Activated naive CD4-positive, alpha-beta T cell treated with anti-CD3 and anti-CD28 coated beads, Interleukin-2, amount 50 U/mL, for 16 hours (primary cell): ENCODE measurements at places on chromosomes 6 and 20.

DNA sequence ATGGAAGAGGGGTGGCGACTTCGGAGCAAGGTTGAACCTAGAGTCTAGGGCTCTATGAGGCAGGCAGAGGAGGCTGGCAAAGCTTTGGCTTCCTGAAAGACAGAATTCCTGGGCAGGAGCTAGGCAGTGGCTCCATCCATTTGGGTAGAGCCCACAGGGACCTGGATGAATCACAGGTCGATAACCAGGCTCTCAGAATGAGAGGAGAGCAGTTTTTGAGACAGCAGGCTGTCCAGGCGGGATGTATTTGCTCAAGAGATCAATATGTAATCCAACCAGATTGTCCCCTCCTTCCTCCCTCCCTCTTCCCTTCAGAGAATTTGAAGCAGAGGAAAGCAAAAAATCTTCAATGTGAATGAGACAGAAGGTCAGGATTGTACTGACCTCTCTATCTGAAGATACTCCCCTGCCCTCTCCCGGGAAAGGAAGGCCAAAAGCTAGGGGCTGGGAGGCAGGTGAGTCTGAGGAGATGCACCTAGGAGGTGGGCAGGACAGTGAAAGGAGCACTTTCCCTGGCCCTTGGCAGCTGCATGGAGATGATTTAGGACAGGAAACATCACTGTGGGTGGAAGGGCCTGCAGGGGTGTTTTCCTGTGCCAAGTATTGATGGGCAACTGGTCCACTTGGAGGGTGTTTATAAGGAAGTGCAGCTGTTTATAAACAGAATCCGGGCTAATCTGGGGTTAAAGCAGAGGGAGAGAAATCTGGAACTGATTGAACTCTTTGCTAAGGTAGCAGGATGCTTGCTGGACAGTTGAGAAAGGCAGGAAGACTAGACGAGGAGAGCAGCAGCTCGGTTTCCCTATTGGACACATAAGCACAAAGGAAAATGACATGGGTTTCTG is 212.4 kb upstream of the LRFN2 start:
- DNase-seq: no peak

DNA sequence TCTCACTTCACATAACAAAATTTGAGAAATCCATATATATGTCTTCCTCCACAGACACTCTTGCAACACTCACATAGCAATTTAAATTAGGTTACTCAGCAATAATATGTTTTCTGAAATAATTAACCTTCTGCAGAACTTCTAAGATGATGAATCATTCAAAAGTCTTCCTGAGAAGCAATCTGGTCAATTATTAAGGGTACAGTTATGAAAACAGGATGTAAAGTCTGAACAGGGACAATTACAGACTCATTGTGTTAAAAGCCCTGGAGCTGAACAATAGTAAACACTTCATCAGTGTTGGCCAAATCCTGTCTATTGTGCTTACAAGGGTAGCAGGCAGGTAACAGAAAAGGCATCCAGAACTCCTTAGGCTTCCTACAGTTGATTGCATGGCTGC is 75.4 kb downstream of the FILIP1 start:
- DNase-seq: no peak

- no peak for DNase-seq
Observed at GRCh38 chr20:48728042-48728825, 99.6 kb downstream of the PREX1 start.

DNA sequence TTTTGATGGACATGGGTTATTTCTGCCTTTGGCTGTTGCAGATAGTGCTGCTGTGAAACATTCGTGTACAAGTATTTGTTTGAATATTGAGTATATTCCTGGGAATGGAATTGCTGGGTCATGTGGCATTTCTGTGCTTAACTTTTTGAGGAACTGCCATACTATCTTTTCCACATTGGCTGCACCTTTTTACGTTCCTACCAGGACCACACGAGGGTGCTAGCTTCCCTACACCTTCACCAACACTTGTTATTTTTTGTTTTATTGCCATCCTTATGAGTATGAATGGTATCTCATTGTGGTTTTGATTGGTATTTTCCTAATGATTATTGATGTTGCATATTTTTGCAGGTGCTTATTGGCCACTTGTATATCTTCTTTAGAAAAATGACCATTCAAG is 47.8 kb upstream of the PLCG1 start:
- no peak for DNase-seq

- no peak for DNase-seq
Observed at GRCh38 chr6:125149256-125150144, 4.1 kb upstream of the TPD52L1 start.

DNA sequence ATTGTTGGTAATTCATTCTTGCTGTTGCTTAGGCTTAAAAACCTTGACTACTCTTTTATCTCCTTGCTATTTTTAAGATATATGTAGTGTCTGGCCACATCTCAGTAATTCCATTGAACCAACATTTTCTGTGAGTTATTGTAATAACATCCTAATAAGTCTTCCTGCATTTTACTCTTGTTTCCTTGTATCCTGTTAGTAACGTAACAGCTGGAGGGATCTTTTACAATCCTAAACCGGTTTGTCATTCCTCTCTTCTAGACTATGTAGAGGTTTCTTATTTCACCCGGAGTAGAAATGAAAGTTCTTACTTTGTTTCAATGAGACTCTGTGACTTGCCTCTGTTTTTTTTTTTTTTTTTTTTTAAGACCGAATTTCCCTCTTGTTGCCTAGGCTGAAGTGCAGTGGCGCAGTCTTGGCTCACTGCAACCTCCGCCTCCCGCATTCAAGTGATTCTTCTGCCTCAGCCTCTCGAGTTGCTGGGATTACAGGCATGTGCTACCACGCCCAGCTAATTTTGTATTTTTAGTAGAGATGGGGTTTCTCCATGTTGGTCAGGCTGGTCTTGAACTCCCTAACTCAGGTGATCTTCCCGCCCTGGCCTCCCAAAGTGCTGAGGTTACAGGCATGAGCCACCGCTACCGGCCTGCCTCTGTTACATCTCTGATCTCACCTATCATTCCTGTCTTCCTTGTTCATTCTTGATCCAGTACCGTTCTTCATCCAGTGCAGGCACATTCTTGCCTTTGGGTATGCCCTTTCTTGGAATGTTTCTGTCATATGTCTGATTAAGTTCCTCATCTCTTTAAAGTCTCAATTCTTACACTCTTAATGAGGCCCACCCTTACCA is 44.7 kb downstream of the NCOA3 start:
- no peak for DNase-seq

- DNase-seq: no peak
Observed at GRCh38 chr6:168929871-168930450, 323.7 kb downstream of the THBS2 start.
